Stimulated activated CD8-positive, alpha-beta memory T cell treated with anti-CD3 and anti-CD28 coated beads, Interleukin-4, amount 100 ng/mL, for 4 hours (primary cell): ENCODE measurements at places on chromosomes 7 and 10.

DNA sequence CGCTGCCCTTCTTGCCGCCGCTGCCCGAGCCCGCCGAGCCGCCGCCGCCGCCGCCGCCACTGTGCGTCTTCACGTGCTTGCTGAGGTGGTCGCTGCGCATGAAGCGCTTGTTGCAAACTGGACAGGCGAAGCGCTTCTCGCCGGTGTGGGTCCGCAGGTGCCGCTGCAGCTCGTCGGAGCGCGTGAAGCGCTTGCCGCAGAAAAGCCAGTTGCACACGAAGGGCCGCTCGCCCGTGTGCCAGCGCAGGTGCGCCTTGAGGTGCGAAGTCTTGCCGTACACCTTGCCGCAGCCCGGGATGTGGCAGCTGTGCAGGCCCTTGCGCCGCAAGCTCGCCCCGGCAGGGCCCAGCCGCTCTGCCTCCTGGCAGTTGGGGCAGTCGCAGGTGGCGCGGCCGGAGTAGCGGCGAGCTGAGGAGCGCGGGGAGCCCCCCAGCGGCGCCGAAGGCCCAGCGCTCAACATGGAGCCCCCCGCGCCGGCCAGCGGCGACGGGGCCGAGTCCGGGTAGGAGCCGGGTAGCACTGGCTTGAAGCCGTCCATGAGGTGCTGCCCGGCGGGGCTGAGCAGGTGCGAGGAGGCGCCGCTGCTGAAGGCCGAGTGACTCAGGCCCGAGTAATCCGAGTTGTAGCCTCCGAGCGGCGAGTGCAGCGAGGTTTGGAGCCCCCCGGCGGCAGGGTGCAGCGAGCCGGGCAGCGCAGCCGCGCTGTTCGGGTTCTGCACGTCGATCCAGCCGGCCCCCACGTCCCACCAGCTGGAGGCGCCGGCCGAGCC, 2.1 kb downstream of the SP8 start:
- DNase-seq: no peak

- DNase-seq: no peak
Measured at GRCh38 chr7:31487476-31487875, 26.4 kb upstream of the ITPRID1 start.

DNA sequence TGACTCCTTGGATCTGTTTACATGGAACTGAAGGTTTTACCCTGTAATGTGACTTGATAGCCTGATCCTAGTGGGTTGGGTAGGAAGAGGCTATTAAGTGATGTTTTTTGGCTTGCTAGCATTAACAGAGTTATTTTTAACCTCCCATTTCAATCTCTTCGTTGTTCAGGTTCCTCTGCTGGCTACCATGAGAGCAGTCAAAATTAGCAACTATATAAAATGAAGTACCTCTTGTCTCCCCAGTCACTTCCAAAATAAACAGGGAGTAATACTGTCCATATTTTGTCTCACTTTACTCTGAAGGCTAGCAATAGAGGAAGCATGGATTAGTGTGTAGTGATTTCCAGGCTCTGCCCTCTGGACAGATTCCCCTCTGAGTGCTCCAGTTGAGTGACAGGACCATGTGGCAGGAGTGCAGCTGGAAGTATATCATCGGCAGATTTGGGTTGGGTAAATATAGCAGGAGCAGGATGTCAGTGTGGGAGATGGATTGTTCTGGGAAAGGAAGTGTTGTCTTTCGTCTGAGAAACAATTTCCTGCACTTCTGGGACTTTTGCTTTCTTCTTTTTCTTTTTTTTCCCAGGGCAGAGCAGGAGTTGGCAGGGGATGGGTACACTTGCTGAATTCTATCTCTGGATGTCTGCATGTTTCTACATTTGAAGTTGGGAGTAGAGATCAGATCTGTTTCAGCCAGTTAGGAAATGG, 35.2 kb downstream of the GBF1 start:
- DNase-seq: no peak

DNA sequence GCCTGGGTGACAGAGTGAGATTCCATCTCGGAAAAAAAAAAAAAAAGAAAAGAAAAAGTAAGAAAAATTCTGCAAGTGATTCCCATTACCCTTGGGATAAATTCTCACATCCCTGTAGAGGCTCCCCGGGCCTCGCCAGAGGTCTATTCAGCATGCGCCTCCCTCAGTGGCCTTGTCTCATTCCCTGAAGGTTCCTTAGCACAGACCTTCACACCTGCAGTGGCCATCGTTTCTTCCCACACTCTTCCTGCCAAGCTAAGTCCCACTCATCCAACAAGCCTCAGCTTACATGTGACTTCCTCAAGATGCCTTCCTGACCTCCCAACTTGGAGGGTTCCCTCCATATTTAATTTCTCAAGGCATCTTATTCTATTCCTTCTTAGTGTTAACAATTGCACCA, 20.9 kb upstream of the BAG3 start:
- no peak for DNase-seq

DNA sequence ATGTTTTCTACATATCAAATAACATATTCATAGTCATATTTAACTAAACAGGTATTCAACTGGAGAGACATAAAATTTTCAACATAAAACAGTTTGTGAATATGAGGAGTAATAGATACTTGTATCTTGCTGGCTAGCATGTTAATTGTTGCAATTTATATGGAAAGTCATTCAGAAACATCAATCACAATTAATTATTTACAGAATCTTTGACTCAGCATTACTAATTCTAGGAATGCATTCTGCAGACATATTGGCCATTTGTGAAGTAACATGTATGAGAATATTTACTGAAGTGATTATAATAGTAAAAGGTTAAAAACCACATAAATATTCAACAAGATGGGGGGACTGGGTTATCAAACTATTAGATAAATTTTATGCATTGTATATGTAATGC, 203.7 kb downstream of the TSPAN12 start:
- no peak for DNase-seq

GRCh38 chr10:95287281-95287680, 3.5 kb downstream of the PDLIM1 start:
- DNase-seq: no peak

DNA sequence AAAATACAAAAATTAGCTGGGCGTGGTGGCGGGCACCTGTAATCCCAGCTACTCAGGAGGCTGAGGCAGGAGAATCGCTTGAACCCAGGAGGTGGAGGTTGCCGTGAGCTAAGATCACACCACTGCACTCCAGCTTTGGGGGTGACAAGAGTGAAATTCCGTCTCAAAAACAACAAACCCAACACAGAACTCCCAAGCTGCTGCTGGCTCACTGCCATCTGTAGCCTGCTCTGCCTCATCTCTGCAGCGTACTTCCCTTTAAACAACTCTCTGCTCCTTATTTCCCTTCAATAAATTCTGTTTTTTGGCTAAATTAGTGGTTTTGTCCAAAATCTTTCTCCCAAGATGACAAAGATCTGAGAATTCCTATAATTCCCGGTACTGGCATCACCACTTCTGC, 189.2 kb upstream of the GALNT17 start:
- no peak for DNase-seq

DNA sequence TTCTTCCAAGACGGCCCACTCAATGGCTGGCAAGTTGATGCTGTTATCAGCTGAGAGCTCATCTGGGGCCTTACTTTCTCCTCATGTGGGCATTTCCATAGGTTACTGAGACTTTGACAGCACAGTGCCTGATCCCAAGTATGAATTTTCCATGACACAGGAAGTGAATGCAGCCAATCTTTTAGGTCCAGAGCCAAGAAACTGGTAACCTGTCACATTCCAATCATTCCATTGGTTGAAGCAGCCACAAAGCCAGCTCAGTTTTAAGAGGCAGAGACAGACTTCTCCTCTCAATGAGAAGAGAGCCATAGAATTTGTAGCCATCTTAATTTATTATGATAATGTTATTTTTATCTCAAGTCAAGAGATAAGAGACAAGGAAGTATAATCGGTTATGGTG, 775.5 kb downstream of the CNTNAP2 start:
- DNase-seq: no peak

- no peak for DNase-seq
Measured at GRCh38 chr10:14247377-14248116, 83.2 kb downstream of the FRMD4A start.

- DNase-seq: no peak
Measured at GRCh38 chr10:89392974-89393373, 551 bp downstream of the IFIT1 start.

GRCh38 chr10:90288391-90288933, 569.4 kb downstream of the HTR7 start:
- no peak for DNase-seq
